ENCODE measurements at places on chromosomes 5 and 9.

DNA sequence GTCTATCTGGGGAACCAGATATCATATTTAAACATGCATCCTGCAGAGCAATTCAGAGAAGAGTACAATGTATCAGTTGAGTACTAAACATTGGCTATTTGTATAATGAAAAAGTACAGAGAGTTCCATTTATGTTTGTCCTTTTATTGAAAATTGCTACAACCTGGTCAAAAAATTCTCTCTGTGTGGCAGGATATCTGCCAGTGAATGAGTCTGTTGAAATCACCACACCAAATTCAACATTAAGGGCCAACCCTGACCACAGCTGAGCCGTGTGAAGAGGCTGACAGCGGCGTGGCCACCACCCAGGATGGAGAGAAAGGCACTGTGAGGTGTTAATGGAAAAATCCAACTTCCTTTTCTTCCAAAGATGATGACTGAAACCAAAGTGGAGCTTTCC, 422.7 kb upstream of the PIK3R1 start:
- no peak for DNase-seq

- DNase-seq = peak; percentile 20
Observed at GRCh38 chr5:173329491-173330337, 1.5 kb upstream of the STC2 start.

DNA sequence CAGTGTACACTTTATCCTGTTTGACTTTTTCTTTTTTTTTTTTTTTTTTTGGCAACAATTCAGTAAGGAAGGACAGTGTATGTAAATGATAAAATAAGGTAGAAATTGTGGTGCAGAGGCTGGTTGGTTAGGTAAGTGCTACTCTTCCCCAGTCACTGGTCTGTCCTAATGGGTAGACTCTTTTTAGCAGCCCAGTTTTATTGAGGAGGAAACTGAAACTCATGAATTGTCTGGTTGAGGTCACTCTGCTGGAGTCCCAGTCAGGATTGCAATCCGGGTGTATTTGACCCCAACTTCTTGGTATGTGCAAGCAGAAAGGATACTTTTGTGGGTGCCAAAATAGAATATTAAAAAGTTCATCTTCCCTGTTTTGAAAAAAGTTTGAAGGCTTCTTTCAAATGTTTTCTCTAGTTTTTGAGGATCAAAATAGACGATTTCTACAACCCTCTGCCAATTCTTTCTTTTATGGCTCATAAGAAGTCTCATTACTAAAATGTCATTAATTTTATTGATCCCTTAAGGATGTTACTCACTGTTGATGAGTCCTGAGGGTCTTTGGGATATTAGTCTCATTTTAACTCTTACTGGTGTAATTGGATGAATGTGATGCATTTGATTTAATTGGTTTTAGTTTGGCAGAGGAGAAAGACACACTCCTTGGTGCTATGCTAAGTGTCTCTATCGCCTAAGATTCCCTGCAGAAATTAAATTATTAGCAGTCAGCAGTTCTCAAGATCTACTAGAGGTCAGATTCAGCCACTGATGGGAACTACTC, 171.9 kb downstream of the KDM4C start:
- no peak for DNase-seq

- DNase-seq = no peak
Observed at GRCh38 chr5:138466125-138466899, 1.0 kb downstream of the EGR1 start.

GRCh38 chr5:117486261-117486660, 911.6 kb upstream of the SEMA6A start:
- DNase-seq = no peak

DNA sequence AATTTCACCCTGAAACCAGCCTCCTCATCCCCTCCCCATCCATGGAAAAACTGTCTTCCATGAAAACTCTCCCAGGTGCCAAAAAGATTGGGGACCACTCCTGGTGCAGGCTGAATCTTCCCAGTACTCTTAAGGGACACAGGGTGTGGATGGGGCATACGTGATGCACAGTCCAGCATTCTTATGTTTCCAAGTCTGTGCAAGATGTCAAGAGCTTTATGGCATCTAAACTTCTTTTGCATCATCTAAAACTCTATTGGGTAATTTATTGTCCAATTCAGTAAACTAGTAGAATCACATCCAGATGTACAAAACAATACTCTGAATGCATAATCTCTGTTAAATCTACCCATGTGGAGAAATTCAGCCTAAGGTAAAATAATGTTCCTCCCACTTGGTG, 9.3 kb upstream of the FGD3 start:
- DNase-seq = no peak

GRCh38 chr9:76793784-76794431, 29.7 kb downstream of the PCA3 start:
- no peak for DNase-seq

- DNase-seq = no peak
Observed at GRCh38 chr5:179176166-179176565, 116.0 kb downstream of the ZNF354C start.

DNA sequence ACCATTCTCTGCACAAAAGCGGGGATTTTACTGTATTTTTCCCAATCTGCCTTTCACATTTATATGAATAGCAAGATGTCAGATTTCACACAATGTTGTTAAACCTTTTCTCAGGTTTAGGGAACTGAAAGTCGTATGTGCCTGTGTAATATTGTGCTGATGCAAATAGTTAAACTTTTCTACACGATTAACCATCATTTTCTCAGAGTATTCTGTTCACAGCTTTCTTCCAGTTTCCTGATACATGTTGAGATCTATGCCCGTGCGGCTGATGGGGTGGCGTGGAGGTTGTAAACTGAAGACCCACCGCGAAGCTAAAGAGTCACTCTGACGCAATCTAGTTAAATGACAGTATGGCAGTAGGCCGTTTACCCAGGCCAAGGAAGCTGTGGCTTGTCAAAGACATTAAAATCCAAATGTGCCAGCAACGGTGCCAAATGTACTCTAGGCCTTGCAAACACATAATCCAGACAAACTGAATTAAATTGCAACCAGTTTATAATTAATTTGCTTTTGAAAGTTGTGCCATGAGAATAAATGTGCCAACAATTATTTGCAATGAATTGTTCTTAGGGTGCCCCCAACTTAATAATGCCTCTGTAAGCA, 145.7 kb downstream of the EBF1 start:
- no peak for DNase-seq

GRCh38 chr5:179486596-179487051, 63.7 kb upstream of the RUFY1 start:
- no peak for DNase-seq

GRCh38 chr9:72577212-72577753, 55.9 kb downstream of the TMC1 start:
- peak; percentile 69 for DNase-seq

GRCh38 chr5:126855266-126855665, 78.3 kb downstream of the LMNB1 start:
- no peak for DNase-seq

DNA sequence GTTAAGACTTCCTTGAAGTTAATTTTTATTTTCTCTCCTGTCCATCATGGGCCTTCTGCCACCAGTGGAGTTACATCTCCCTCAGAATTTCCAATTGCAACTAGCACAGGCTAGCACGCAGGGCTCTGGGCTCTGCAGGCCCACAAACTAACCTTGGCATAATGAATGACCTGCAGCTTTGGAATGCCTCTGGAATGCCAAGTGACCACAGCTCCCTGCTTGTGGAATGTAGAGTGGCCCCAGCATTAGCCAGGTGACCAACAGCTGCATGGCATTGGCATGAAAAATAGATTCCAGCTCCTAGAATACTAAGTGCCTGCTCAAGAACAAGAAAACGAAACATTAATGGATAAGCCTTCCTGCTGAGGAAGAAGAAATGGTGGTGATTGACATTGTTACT, 726.1 kb downstream of the BRINP1 start:
- DNase-seq = peak; percentile 39

GRCh38 chr5:179620293-179620692, 3.2 kb downstream of the HNRNPH1 start:
- peak; percentile 57 for DNase-seq

DNA sequence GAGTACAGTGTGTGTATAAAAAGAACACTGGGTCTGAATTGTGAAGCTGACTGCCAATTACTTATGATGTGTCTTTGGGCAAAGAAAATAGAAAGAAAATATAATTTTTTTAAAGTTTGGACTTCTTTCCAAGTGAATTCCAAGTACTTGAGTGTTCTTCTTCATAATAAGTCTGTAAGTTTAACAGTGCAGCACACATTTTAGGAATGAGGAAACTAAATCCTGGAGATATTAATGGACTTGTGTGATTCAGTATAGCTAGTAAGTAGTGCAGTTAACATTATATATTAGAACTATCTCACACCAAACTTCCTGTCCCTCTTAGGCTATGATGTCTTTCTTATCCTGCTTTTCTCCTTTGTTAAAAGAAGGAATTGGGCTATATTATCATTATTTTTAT, 1953.8 kb downstream of the MAT2B start:
- no peak for DNase-seq

GRCh38 chr9:27829621-27830020, 256.3 kb upstream of the C9orf72 start:
- DNase-seq = no peak

GRCh38 chr5:5544094-5544663, 121.7 kb downstream of the ICE1 start:
- no peak for DNase-seq

- DNase-seq = peak; percentile 60
Observed at GRCh38 chr5:173781816-173782670, 106.1 kb upstream of the CPEB4 start.

GRCh38 chr9:37197158-37198038, 77.0 kb downstream of the ZCCHC7 start:
- DNase-seq = no peak

DNA sequence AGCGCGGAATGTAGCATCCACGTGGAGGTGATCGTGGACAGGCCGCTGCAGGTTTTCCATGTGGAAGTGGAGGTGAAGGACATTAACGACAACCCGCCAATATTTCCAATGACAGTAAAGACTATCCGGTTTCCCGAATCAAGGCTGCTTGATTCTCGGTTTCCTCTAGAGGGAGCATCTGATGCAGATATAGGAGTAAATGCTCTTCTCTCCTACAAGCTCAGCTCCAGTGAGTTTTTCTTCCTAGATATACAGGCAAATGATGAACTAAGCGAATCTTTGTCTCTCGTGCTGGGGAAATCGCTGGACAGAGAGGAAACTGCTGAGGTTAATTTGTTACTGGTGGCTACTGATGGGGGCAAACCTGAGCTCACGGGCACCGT, 598 bp downstream of the PCDHA2 start:
- no peak for DNase-seq

- no peak for DNase-seq
Observed at GRCh38 chr9:18947892-18948339, 85.1 kb downstream of the SAXO1 start.

DNA sequence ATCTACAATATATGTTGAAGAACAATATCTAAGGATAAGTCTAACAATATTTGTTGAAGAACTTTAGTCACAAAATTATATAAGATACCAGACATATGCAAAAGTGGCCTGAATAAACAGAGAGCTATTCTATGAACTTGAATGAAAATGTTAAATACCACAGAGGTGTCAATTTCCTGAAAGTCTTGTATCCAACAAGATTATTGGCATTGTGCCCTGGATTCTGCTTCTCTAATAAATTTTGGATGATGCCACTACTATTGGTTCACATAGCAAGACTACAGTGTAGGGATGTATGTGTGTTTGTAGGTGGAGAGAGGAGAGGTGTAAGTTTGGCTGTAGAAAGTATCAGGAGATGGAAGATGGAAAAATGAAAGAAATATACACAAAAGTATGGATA, 731.8 kb upstream of the RGMB start:
- DNase-seq = no peak

DNA sequence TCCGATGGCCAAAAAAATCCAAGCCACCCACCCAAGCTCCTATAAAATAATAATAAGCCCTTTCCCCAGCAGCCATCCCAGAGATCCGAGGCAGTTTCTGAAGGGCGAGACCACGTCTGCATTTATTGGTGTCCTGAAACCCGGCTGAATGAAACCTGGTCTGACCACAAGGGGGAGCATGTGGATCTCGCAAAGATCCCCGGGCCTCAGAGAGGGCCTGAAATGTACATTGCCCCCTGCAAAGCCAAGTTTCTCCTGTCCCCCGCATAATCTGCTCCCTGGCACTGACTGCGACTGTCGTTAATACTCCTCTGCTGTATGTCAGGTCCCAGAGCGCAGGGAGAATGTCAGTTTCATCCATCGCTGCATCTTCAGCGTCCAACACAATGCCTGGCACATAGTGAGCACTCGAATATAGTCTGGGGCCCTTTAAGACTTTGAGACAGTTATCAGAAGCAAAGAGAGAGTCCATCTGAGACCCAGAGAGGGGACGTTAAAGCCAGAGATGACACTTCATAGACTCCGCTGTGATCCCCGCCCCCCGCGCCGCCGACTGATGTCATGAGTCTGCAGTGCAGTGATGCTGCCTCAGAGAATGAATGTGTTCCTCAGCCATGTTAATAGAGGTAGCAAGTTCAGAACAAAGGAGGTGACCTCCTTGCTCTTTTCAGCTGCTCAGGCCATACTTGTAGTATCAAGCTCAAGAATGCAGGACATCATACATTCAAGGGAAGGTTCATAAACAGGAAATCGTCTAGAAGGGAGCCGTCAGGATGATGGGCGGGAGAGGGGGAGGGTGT, 74.5 kb upstream of the BARHL1 start:
- peak; percentile 76 for DNase-seq

DNA sequence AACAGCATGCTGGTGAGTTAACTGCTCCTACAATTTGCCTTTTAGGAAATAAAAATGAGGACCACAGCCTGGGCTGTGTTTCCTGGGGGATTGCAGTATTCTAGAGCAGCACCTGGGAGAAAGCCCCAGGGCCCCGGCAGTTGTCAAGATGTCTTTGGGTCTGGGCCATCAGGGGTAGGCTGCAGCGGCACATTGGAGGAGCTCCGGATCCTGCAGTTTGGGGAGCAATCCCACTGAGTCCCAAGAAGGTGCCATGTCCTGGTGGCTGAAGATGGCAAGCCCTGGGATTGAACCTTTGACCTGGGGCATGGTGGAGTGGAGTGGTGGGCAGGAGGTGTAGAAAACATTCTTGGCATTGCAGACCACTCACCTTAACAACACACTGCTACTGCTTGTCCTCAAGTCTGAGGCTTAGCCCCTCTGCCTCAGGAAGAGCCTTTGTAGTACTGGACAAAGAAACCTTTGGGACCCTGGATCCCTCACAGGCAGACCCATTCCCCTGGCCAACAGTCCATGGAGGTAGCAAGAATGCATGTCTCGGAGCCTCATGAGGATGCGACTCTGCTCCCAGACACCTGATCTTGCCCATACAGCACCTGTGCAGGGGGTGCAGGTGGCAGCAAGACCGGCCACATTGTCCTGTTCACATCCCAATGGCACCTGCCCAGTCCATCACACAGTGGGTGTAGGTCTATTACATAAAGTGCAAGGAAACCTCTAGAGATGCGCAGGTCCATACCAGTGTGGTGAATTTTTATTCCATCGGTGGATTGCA, 159.1 kb upstream of the IRX2 start:
- no peak for DNase-seq

Data from trophoblast cell (in vitro differentiated cells and primary cell).